ENCODE measurements at places on chromosomes 4 and X.

GRCh38 chr4:126725906-126726305 lies 906.9 kb upstream of the INTU start:
- no peak for ATAC-seq

DNA sequence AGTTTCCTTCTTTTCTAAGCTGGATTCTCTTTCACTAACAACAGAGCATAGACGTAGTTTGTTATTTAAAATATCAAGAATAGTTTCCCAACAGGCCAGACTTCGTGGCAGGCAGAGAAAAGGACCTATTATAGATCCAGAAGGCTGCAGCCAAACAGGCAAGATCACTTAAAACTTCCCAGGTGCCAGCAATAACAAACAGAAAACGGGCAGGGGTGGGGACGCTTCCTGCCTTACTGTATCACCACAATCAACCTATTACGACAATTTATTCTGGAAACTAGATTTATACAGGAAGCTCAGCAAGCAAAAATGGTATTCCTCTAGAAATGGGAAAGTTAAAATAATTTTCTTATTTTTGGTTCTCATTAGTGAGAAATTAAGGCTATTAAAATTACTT lies 22.1 kb downstream of the RWDD4 start:
- no peak for ATAC-seq

- ATAC-seq: no peak
These were observed 15.9 kb upstream of the PDLIM5 start for GRCh38 chr4:94435874-94436273.

GRCh38 chrX:112612558-112612957 lies 67.2 kb downstream of the LHFPL1 start:
- no peak for ATAC-seq

GRCh38 chr4:80192937-80193336 lies 4.4 kb upstream of the PRDM8 start:
- peak; percentile 62 for ATAC-seq

DNA sequence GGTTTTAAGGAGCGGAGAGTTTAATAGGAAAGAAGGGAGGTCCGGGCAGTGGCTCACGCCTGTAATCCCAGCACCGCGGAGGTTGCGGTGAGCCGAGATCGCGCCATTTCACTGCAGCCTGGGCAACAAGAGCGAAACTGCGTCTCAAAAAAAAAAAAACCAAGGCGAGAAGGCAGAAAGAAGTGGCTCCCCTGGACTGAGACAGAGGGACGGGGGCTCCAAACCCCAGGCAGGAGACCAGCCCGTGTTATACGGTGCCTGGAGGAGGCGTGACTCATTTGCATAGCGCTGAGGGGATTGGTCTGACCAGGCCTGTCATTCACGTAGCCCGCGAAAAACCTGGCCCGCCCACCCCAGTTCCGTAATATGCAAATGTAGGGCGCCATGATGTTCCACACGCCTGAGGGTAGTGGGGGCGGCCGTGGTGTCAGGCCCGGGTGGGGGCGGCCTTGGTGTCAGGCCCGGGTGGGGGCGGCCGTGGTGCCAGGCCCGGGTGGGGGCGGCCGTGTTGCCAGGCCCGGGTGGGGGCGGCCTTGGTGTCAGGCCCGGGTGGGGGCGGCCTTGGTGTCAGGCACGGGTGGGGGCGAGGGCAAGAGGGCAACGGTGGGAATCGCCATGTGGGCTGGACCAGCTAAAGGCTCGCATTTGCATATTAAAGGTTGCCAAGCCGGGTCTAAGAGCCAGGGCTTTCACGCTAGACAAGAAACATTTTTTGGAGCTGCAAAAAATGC lies 2.1 kb downstream of the PLCXD1 start:
- ATAC-seq: peak; percentile 98

- no peak for ATAC-seq
These were observed 132.3 kb downstream of the SOWAHB start for GRCh38 chr4:76765473-76766183.

DNA sequence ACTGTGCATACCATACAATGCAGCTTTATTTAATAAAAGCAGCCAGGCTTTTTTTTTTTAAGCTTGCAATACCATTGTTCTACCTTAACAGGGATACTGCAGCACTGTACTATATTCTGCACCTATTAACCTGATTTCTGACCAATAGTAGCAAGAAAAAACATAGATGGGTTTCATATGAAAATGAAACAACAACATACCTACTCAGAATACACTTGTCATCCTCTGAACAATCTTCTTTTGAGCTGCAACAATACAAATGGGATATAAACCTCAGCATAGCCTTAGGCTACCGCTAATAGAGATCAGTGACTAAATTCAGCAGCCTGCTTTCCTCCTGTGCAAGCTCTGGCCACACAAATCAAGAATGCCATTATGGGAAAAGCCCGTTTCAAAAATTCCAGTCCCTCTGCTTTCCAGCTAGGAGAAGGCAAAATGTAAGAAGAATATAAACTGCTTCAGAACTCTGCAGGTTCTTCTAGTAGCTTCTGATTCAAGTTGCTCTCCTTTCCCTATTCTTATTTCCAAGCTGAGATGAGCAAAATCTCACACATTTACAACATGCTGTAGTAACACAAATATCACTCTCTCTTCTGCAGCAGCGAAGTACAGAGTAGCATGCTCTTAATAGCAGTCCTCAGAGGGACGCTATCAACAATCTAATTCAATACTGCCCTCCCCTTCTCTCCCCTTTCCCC lies 143.4 kb downstream of the KLHL13 start:
- no peak for ATAC-seq

DNA sequence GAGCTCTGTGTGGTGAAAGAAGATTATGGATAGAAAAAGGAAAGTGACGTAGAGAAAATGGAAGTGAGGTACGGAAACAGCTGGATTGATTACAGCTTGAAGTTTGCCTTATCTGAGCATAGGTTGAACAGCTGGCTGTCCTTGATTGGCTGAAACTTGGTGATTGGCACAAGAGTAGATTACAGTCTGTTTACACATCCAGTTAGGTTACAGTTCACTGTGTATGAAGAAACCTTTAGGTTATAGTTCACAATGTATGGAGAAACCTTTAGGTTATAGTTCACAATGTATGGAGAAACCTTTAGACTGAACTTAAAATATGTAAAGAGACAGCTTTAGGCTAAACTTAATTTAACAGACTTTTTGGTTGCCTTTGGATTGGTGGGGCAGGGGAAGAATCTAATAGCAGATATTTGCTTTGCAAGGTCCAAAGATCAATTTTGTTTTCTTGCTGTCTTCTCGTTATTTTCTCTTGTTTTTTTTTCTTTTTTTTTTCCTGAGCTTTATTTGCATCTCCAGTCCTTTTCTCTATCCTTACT lies 15.6 kb upstream of the ART3 start:
- ATAC-seq: no peak
